ENCODE measurements at places on chromosomes 6 and 20.

GRCh38 chr6:9514146-9514545 is 900.7 kb downstream of the TFAP2A start:
- DNase-seq, result no peak

DNA sequence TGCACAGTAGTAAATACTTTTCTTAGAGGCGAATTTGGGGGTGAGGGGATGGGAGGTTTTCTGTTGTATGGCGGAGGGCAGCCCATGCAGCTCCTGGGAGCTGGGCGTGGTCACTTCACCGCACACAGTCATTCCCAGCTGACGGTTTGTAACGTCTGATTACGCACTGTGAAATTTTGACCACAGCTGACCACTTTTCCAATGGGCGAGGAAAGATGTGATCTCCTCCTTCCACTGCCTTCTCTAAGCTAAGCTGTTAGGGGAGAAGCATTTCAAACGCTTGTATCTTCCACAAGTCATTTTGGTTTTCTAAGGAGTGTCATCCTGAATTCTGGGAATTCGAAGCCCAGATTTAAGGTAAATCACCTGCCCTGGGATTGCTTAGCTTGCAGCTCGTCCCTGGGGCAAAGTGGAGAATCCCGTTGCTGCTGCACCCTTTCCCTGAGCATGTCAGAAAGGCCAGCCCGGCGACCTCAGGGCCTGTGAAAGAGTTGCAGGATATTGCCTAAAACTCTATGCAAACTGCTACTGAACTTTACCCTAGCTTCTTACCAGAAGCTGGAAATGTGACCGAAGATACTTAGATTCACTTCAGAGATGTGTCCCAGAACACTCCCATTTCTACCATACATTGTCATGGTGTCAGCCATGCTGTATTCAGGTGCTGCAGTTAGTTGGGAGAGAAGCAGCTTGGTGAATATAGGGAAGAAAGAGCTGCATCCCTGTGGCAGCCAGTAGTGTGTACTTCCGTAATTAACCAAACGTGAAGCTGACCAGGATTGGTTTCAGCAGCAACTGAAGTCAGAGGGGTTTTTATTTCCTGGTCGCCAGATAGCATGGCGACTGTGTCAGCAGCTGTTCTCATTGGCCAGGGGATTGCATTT is 58.9 kb downstream of the RREB1 start:
- DNase-seq, result no peak

- DNase-seq, result no peak
Observed at GRCh38 chr20:4332121-4332860, 316.9 kb upstream of the RNF24 start.

DNA sequence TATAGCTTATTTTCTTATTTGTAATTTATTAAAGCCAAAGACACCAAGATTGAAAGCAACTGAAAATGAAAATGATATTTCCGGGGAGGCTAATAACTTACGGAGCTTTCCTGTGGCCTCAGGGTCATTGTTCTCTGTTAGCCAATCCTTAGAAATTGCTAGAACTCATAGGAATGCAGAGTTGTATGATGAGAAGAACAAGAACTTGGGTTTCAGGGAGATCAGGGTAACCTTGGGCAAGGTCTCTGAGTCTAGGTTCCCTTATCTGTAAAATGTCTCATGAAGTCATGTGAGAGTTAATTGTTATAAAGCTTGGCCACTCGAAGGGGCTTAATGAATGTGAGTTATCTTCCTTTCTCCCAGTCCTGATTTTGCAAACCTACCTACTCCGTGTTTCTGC is 20.1 kb upstream of the SERINC3 start:
- DNase-seq, result no peak

- DNase-seq, result no peak
Observed at GRCh38 chr6:167858086-167858591, 31.4 kb downstream of the AFDN start.

DNA sequence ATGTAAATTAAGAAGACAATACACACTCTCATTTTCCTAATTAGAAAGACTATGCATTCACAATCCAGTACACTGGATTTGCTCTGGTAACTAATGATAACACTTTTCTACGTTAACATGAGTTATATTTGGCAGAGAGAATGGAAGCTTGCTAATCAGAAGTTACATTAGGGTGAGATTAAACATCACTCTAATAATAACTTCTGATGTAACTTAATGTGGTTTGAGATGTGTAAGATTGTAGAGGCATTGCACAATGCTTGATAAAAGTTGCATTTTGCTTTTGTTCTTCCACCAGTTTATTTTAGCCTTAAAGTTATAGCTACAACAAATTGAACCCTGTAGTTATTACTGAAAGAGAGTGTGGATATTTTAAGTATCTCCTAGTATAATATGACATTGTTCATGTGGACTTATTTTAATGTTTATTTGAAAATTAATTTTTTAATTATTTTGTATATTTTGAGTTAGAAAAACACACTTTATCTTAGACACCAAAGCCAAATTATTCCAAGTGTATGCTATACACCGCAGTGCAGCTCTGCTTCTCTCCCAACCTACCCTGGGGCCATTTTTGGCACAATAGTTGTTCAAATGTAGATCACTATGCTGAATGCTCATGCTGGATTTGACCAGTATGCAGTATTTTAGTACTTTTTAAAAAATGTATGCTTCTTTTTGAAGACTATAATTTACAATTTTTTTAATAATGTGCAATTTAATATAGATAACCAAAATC is 143.2 kb downstream of the SLC16A10 start:
- DNase-seq, result no peak

- DNase-seq, result no peak
Observed at GRCh38 chr6:36700831-36701230, 3.2 kb downstream of the RAB44 start.

DNA sequence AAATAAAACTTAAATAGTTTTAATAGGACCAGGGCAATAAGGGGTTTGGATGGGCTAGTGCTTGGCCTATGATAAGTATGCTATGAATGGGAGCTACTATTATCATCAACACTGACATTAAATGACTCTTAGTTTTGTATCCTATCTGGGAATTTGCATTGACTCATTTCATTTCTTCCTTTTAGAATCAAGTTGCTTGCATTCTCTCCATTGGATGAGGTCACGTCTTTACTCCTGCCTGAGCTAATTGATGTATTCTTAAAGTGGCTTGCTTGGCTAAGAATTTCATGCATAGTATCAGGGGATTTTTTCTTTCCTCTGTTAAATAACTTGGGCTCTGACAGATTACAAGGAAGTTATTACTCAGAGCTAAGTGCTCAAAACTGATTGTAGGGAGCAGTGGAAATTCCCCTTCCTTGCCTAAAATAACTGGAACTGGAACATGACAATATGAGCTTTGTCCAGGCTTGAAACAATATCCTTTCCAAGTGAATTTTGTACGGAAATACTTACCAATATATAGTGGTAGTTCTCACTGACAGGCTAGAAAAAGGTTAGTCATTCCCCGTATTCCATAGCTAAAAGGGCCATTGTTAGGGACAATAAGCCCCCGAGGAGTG is 169.9 kb downstream of the BCAS1 start:
- DNase-seq, result no peak

GRCh38 chr6:85865420-85866369 is 223.0 kb upstream of the SYNCRIP start:
- no peak for DNase-seq

DNA sequence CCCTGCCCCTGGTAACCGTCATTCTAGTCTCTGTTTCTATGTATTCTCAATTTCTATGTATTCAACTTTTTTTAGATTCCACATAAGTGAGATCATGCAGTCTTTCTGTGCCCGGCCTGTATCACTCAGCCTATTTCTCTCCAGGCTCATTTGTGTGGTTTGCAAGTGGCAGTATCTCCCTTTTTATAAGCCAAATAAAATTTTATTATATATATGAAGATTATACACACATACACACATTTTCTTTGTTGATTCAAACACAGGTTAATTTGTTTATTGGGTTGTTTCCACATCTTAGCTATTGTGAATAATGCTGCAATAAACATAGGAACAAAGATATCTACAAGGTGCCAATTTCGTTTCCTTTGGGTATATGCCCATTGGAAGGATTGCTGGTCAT is 571.7 kb downstream of the DHX35 start:
- no peak for DNase-seq

- no peak for DNase-seq
Observed at GRCh38 chr6:149271348-149272340, 45.9 kb upstream of the TAB2 start.

DNA sequence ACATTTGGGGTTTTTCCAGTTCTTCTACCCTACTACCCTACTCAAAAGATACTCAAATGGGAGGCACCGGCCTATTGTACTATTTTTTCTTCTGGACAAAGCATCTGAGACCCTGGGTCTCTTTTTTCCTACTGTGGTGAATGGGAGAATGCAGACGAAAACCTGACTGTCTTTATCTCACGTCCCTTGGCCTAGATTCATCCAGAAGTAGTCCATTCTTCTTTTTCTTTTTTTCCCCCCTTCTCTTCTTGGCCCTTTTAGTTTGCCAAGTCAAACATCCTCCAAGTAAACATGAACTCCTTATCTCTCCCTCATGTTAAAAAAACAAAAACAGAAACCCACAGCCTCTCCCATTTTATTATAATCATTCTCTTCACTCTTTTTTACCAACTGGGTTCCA is 8.7 kb upstream of the ILRUN start:
- no peak for DNase-seq

DNA sequence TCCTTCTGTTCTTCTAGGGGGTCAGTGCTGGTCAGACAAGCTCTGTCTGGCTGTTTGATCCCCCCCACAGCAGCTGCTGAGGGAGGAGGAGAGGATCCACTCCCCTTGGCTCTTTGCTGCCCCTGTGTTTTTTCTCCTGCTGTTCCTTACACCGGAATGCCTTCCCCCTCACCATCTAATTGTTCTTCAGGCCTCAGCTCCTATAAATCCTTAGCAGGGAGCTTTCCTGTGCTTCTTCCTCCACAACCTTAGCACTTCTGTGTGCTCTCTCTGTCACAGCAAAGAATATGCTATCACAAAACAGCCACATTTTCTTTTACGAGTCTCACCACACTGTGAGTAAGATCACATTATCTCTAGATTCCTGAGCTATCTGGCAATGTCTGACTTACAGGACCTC is 196.6 kb downstream of the OTOR start:
- DNase-seq, result no peak

- no peak for DNase-seq
Observed at GRCh38 chr6:90062667-90063066, 168.4 kb downstream of the GJA10 start.

DNA sequence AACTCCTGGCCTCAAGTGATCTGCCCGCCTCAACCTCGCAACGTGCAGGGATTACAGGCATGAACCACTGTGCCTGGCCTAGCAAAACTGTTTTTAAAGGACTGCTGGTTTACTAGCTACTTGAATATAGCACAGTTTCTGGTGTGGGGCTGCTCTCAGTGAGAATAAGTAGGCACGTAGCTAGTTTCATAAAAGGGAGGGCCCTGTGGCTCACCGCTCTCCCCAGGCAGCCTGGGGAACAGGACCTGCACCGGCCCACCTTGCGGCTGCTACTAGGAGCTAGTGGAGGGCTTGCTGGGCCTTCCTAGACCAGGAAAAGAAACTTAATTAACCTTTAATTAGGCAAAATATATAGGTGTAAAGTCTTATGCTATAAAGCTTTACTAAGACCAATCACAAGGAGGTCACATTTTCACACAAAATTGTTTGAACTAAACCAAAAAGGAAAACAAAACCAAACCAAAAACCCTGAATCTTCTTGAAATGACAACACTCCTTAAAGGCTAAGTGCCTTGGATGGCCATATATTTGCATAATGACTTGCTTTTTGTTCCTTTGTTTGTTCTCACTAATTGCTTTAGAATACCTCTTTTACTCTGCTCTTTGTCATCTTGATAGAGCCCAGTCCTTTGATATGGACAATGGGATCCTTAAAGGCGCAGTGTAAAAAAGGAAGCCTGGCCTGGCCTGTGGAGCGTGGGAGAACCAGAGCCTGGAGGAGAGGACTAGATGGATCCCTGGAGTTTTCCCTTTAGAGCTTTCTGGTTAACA is 69.5 kb upstream of the SAMD5 start:
- DNase-seq, result no peak

DNA sequence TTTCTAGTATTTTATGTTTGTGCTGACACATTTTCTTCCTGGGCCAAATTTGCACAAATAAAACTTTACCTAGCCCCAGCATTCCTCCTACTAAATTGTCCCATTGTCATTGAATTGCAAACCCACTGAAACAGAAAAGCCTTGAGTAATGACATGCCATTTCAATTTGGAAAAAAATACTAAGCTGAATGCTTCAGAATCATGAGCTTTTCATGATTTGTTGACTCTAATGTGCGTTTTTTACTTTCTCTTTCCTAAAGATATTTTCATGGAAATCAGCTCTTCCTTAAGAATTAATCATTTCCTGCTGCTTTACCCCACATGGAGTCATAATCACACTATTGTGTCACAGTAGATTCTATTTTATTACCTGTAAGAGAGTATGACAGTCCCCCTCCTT is 47.4 kb downstream of the TRDN start:
- no peak for DNase-seq

- DNase-seq, result no peak
Observed at GRCh38 chr20:48965189-48965910, 43.8 kb downstream of the ARFGEF2 start.

- DNase-seq, result no peak
Observed at GRCh38 chr20:63417097-63417737, 55.2 kb downstream of the KCNQ2 start.

GRCh38 chr6:117605169-117605826 is 3.0 kb upstream of the GOPC start:
- DNase-seq, result no peak

- no peak for DNase-seq
Observed at GRCh38 chr20:884983-885952, 30.9 kb downstream of the ANGPT4 start.

DNA sequence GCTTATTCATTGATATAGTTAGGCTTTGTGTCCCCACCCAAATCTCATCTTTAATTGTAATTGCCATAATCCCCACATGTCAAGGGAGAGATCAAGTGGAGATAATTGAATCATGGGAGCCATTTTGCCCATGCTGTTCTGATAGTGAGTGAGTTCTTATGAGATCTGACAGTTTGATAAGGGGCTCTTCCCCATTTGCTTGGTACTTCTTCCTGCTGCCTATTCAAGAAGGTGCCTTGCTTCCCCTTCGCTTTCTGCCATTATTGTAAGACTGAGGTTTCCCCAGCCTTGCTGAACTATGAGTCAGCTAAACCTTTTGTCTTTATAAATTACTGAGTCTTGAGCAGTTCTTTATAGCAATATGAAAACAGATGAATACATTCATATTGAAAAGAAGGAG is 45.6 kb downstream of the CENPW start:
- no peak for DNase-seq

GRCh38 chr6:166257911-166258318 is 50.3 kb downstream of the PRR18 start:
- no peak for DNase-seq

GRCh38 chr20:38267296-38267695 is 6.8 kb upstream of the KIAA1755 start:
- DNase-seq, result no peak

GRCh38 chr20:25008388-25009217 is 16.1 kb upstream of the APMAP start:
- no peak for DNase-seq

DNA sequence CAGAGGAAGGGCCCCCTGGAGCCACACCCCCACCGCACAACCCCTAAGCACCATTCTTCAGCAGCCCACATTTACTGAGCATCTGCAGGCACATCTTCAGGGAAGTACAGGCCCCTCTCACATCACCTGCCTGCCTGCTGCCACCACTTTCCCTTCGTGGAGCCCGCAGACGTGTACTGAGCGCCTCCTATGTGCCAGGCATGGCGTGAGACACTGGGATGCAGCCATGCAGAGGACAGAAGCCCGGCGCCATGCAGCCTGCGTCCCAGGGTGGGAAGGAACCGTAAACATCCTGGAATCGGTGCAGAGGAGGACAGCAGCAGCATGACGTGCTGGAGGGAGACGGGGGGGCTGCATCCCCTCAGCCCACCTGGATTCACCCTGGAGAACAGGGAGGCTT is 78.1 kb downstream of the GRM4 start:
- no peak for DNase-seq
